ENCODE measurements at places on chromosomes 11 and 22. TPM values are rescaled to one million over a fixed set of nuclear protein-coding genes. Genes with fewer than 3 reads are reported as not detected.

The RIMBP3C gene
- 0.50 TPM for total RNA-seq

The BRSK2 gene
- total RNA-seq = 0.33 TPM

The GALNT18 gene
- total RNA-seq = 9.5 TPM

The BBS1 gene
- total RNA-seq = 20.3 TPM

The P2RY2 gene
- total RNA-seq = under 0.01 TPM

The FAM180B gene
- total RNA-seq = not detected

The ARHGAP8 gene
- 0.17 TPM for total RNA-seq

The KRTAP5-10 gene
- not detected for total RNA-seq

The C11orf91 gene
- total RNA-seq = not detected

The TRIM49 gene
- total RNA-seq = not detected

The CBX7 gene
- total RNA-seq = 14.7 TPM

The P2RY6 gene
- 0.26 TPM for total RNA-seq

The ZP1 gene
- under 0.01 TPM for total RNA-seq

The TAGLN gene
- 824 TPM for total RNA-seq

The MCHR1 gene
- total RNA-seq = 0.99 TPM

The CASP4 gene
- total RNA-seq = 196 TPM

The TRIM68 gene
- 12.1 TPM for total RNA-seq

The PRR33 gene
- total RNA-seq = not detected

The PLEKHB1 gene
- 2.5 TPM for total RNA-seq

The KIRREL3 gene
- total RNA-seq = 0.26 TPM

The PDE2A gene
- total RNA-seq = 0.50 TPM

The SNX32 gene
- 2.3 TPM for total RNA-seq

The ZMAT5 gene
- total RNA-seq = 18.7 TPM

The PCNX3 gene
- total RNA-seq = 11.0 TPM

The USH1C gene
- not detected for total RNA-seq

The OR8J3 gene
- not detected for total RNA-seq

All from fibroblast of lung (primary cell).